NCI-H82 (cell line): ENCODE measurements at places on chromosomes 13 and 19.

GRCh38 chr13:93977986-93978385 is 501.5 kb downstream of the DCT start:
- no peak for DNase-seq

- peak; percentile 79 for DNase-seq
Observed at GRCh38 chr19:17075864-17076542, 426 bp downstream of the MYO9B start.

- no peak for DNase-seq
Observed at GRCh38 chr13:83825676-83826075, 56.6 kb downstream of the SLITRK1 start.

GRCh38 chr19:44723299-44723951 is 24.5 kb downstream of the CEACAM16 start:
- DNase-seq: no peak
